Stimulated activated CD8-positive, alpha-beta memory T cell treated with anti-CD3 and anti-CD28 coated beads, Interleukin-2, amount 100 ng/mL, for 1 hour (primary cell): ENCODE measurements at places on chromosomes 7 and 10.

DNA sequence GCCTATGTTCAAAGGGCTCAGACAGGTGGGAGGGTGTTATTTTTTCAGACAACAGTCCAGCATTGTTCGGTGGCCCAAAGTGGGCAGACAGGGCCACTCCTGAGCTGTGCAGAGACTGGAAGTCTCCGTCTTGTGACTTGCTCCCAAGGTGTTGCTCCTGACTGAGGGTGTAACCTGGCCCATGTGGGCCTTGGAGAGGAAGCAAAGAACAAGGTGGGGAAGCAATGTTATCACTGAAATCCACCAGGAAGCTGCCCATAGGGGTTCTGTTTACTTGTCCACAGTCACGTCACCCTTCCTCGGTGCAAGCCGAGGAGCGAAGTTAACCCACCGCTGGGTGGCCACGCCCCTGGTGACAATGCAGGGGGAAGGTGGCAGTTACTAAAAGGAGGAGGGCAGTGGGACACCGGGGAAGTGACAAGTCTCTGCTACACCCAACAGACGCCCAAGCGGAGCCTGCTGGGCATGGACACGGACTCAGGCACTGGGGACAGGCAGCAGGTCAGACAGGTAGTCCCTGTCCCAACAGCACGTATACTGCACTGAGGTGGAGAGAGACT lies 311.6 kb upstream of the MKI67 start:
- no peak for DNase-seq

DNA sequence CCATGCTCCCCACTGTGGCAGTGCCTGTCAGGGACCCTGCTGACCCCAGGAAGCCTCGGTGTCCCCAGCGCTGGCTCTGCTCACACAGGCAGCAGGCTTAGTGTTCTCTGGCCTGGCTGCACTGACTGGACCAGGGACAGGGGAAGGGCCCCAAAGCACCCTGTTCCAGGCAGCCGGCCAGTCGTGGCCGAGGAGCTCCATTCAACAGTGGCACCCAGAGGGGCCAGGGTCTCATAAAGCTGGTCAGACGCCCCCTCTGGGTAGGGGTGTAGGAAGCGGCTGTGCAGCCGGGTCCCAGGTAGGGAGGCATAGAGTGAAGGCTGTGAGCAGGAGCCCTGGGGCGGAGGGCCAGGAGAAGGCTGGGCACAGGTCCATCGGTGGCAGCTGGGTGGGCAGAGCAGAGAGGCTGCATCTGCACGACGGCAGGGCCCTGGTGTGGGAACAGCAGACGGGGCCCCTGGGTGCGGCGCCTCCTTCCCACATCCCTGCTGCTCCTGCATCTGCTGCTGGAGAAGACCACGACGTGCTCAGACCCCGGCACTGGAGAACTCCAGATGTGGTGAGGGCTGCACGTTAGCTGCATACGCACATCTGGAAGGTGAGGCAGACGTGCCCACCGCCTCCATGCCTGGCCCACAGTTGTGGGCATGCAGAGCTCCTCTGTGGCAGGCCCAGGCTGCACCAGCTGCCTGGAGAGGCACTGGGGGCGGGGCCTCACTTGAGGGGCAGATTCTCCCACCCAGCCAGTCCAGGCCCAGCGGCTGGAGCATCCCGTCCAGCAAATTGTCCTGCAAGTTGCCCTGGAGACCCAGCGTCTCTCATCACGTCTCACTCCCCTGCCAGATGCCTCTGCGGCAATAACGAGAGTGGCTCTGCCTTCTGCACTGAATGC lies 25.1 kb downstream of the MNX1 start:
- DNase-seq: no peak

GRCh38 chr10:102310361-102311024 lies 65.2 kb downstream of the GBF1 start:
- DNase-seq: no peak

- no peak for DNase-seq
Measured at GRCh38 chr7:139345042-139345441, 3.9 kb downstream of the FMC1 start.

GRCh38 chr10:94673614-94674321 lies 9.8 kb upstream of the CYP2C18 start:
- DNase-seq: no peak

DNA sequence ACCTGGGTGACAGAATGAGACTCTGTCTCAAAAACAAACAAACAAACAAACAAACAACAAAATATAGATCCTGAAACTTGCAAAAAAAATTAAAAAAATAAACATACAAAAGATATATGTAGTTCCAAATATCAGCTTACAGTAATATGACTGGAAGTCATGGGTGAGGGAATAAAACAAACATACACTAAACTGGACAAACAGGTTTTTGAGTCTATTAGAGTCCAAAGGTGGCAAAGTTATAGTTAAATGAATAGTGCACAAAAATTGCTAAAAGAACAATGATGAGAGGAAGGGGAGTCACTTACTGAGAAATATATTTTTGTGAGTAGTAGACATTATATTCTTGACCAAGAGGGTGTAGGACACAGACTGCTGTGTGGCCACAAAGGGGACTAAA lies 16.7 kb upstream of the RSBN1L start:
- DNase-seq: no peak

GRCh38 chr7:107384025-107384424 lies 85.8 kb upstream of the GPR22 start:
- DNase-seq: no peak

GRCh38 chr10:52951824-52952223 lies 179.2 kb upstream of the MBL2 start:
- DNase-seq: no peak

DNA sequence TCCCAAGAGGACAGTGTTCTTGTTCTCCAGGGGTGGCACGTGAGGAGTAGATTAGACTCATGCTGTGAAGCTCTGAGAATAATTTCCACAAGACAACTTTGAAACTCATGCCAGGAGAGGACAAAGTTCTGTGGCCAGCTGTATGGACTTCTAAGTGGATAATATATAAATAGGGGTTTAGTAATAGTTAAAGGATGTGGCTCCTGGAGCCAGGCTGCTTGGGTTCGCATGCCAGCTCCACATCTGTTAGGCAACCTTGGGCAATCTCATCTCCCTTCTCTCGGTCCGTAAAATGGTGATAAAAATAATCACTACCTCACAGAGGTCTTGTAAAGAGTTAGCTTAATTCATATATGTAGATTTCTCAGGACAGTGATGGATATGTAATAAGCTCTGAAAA lies 35.8 kb downstream of the ACSL5 start:
- DNase-seq: no peak

GRCh38 chr10:13661256-13661655 lies 74.5 kb downstream of the PRPF18 start:
- no peak for DNase-seq

DNA sequence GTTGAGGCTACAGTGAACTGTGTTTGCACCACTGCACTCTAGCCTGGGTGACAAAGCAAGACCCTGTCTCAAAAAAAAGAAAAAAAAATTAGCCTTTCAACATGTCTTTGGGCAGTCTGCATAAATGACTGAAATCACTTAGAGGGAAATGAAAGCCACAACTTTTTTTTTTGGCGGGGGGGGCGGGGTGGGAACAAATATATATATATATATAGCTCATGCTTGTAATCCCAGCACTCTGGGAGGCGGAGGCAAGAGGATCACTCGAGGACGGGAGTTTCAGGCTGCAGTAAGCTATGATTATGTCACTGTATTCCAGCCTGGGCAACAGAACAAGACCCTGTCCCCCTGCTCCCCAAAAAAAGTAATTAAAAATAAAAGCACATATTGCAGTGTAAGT lies 23.4 kb upstream of the MICU1 start:
- no peak for DNase-seq

GRCh38 chr7:135186841-135187253 lies 16.3 kb upstream of the CYREN start:
- no peak for DNase-seq

- no peak for DNase-seq
Measured at GRCh38 chr7:157469181-157470016, 132.6 kb downstream of the DNAJB6 start.

DNA sequence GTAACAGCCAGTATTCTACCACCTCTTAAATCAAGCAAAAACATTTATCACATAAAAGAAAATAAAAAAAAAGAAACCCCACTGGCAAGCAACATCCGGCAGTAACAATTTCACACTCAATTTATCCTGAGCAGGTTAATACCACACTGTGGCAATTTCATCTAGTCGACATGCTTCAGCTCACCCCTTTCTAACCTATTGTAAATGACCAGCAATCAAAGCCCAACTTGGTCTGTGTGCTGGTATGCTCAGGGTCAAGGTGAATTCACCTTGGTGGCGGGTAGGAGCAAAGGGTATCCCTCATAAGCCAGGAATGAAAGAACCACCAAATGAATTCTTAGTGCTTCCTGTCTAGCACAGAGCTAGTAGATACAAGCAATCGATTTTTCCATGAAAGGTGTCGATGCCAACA lies 109.1 kb upstream of the AFAP1L2 start:
- no peak for DNase-seq

DNA sequence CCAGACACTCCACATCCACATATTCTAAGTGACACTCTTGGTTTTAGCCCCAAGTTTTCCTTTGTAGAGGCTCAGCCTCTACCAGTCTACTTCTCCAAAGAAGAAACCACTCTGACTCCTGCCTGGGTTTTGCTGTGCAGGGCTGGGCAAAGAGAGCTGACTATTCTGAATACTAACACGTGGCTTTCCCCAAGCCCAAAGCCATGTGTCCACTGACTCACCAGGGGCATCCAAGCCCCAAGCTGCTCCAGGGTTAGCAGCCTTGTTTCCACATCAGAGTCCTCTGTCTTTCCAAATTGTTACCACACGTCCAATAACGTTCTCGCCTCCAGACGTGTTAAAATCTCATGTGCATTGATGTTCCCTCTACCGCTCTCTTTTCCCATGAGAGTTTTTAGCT lies 8.7 kb downstream of the GALNTL5 start:
- DNase-seq: no peak

DNA sequence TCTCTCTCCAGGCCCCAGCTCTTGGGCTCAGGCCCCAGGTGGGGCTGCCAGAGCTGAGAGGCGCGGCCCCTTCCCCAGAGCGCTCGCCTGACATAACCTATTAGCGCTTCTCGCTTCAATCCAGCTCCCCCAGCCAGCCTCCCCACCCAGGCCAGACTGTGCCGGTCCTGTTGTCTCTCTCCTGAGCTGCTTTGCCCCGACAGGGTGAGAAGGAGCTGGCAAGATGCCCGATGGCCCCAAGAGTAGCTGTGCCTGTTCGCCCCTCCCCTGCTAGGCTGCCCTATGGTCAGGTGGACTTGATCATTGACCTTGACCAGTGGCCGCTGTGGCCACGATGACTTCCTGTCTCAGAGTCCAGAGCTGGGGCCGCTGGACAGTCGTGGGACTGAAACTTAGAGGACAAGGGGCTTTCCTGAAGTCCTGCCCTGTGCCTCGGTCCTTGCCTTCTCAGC lies 9.1 kb downstream of the TMEM270 start:
- no peak for DNase-seq

DNA sequence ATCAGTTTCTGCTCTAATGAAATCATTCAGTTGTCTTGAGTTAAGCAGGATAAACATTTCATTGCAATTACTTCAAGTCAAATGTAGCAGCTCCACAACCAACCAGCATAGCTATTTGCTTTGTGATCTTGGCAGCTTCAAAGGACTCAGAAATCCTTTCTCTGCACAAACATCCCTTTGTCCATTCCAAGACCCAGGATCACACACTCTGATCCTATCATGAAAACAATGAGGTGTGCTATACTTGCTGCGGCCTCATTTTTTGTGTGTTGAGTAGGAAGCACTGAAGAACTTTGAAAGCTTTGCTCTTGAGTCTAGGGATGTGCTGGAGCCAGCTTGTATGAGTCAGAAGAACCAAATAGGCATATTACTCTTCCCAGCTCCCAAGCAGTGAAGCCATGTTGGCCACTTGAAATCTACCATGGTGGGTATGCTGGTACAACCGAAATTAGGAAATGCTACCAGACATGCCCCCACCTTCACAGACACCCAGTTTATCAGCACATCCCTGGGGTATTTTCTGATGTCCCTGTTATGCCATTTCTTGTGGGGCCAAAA lies 199.4 kb upstream of the PRSS58 start:
- no peak for DNase-seq

GRCh38 chr10:78931321-78932053 lies 137.3 kb upstream of the ZMIZ1 start:
- DNase-seq: no peak

- no peak for DNase-seq
Measured at GRCh38 chr7:128913870-128914565, 3.5 kb upstream of the KCP start.

DNA sequence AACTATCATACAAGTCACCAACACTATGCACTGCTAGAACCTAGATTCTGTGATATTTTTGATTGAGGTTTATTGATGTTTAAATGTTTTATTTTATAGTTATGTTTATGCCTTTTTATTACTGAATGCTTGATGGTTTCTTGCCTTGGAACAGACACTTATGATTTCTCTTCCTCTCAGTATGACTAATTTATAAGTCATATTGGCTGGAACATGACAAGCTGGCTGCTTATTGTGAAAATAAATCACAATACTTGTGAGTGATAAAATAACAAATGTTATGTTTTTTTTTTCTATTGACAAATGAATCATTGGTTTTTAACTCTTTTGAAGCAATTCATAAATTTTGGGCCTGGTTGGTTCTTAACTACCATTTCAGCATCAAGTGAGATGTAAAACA lies 142.0 kb upstream of the MALRD1 start:
- DNase-seq: no peak

- DNase-seq: no peak
Measured at GRCh38 chr7:118734541-118734940, 510.0 kb downstream of the ANKRD7 start.

DNA sequence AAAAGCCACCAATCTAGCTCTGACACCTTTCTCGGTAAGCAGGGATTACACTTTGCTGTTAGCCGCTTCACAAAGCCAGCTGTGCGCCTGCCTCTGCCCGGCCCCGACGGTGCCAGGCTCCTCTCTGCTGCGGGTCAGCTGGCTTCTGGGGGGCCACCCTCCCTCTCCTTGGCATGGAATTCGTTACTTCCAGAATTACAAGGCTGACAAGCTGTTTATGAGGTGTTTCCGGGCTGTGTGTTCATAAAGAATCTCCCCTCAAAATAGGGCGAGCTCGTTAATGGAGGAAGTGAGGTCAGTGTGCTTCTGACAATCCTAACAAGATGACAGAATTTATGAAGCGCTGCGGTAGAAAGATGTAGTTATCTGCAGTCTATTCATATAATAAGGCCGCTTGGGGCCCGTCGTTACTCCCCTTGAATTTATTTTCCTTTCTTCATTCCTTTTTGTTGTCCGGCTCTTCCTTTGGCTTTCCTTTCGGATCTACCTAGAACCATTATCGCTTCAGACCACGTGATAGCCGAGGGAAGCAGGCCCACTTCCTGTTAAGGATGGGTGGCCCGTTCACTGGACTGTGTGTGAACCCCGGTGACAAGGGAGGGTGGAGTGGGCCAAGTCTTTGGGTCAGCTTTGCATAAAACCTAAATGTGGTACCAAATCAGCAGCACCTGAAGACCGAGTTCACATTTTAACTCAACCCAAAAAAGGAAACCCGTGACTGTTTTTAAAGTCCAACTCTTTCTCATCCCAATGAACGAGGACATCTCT lies 273.0 kb upstream of the YAE1 start:
- no peak for DNase-seq

DNA sequence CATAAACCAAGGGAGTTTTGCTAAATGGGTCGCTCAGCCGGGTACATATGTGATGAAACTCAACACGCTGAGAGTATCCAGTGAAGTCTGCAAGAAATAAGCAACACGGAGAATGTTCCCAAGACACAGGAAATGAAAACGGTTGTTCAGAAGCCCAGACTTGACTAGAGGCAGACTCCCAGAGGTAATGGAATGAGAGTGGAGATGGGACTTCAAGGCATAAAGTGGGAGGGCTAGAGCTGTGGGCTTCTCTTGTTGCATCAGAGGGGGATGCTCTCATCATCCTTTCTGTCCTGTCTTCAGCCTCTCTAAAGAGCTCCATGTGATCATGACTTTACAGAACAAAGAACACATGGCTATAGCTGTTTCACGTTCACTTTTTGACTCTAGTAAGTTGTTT lies 88.3 kb downstream of the BAMBI start:
- DNase-seq: no peak
